ENCODE measurements at places on chromosomes 5 and 9.

DNA sequence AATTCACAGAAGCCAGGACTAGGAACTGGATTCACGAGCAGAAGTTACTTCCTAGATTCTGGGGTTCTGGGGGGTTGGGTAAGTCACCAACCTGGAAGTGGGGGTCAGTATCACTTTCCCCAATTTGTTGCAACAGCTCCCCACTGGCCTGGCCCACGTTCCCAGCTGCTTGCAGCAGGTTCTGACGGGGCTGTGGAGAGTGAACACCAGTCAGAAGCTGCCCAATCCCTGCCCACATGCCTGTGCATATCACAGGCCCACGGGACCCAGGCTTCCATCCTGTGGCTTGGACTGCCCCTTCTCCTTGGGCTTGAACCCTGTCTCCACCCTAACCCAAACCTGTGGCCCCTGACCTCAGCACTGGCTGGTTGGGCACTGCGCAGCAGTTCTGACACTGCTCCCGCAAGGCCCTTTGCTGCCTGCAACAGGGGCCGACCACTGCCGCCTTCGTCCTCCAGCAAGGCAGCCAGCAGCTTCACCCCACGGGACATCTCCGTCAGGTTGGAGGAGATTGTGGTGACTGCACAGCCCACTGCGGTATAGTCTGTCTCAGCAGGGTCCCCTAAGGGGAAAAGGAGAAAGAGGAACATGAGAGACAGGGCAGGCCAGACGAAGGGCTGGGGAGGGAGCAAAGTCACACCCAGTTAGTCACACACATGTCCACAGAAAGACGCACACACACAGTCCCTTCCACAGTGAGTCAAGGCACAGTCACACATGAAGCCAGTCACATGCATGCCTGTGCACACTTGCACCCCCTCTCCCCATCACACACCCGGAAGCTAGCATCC is 13.1 kb downstream of the TLN1 start:
- no peak for DNase-seq

DNA sequence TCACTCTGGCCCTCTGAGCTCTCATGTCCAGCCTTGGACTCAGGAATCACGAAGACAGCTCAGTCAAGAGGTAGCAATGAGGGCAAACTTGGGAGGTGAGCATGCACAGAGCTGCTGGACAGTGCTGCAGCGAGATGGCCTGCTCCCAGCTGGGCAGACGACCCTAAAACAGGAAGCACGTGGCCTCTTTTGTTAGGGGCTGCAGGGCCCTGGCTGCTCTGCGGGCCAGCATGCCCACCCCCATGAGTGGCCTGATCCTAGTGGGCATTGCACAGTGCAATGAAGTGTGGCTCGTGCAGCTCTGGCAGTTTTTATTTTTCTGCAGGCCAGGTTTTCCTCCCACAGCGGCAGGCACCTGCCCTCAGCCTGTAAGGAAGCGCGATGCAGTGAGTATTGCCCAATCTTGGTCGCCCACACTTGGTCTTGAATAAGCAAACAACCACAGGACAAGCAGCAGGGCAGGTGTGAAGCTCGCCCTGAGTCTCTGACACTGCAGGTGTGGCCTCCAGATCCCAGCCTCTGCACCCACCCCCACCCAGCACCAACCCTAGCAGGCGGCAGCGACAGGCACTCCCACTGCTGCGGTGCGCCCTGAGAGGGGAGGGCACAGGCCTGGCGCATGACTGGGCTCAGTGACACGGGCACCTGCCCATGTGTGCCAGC is 60.8 kb downstream of the SEMA4D start:
- DNase-seq: no peak

- no peak for DNase-seq
Measured at GRCh38 chr9:89023740-89024139, 32.5 kb downstream of the S1PR3 start.

DNA sequence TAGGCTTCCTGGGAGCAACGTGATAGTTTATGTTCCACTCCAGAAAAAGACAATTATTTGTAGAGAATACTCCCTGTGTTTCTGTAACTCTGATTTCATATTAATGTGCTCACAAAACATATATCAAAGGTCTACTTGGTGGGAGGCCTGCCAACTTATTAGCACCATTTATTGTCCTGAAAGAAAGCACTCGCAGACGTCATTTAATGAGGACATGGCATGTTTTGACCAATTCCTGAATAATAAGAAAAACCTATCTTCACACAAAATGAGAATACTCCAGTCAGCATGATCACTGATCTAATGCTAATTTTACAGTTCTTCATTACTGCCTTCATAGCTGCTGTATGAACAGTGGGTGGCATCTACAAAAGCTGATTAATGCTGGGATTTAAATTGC is 46.4 kb upstream of the RASEF start:
- no peak for DNase-seq

GRCh38 chr5:179265514-179266290 is 79.6 kb downstream of the ADAMTS2 start:
- DNase-seq: peak; percentile 99

GRCh38 chr5:111781200-111781599 is 24.2 kb upstream of the NREP start:
- DNase-seq: peak; percentile 50

DNA sequence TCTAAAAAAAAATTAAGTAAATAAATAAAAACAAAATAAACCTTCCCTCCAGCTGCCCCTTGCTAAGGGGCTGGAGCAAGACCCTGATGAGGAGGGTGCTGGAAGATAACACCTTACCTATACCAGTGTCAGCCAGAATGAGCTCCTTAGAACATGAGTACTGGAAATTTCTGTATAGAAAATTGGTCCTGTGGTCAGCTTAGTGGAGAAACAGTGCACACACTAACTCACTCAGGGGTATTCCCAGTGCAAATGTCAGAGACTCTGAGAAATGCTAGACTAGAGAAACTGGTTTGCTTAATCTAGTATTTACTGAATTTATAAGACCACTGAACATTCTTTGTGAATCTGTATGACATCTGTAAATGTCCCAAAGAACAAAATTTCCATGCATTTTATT is 62.1 kb upstream of the CTXN3 start:
- DNase-seq: no peak

DNA sequence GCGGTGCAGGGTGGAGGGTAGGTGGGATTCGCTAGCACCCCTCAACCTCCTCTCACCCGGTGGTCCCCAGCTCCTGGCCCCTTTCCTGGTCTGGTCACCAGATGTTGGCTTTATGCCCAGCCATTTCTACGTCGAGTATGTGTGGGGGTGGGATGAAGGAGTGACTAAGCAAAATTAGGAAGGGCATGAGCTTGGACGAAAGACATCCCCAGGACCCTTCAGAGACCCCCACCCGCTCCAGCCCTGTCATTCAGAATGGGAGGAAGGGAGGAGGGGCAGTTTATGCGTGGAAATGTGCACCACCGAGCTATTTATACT is 742 bp downstream of the BHMT2 start:
- DNase-seq: peak; percentile 50

DNA sequence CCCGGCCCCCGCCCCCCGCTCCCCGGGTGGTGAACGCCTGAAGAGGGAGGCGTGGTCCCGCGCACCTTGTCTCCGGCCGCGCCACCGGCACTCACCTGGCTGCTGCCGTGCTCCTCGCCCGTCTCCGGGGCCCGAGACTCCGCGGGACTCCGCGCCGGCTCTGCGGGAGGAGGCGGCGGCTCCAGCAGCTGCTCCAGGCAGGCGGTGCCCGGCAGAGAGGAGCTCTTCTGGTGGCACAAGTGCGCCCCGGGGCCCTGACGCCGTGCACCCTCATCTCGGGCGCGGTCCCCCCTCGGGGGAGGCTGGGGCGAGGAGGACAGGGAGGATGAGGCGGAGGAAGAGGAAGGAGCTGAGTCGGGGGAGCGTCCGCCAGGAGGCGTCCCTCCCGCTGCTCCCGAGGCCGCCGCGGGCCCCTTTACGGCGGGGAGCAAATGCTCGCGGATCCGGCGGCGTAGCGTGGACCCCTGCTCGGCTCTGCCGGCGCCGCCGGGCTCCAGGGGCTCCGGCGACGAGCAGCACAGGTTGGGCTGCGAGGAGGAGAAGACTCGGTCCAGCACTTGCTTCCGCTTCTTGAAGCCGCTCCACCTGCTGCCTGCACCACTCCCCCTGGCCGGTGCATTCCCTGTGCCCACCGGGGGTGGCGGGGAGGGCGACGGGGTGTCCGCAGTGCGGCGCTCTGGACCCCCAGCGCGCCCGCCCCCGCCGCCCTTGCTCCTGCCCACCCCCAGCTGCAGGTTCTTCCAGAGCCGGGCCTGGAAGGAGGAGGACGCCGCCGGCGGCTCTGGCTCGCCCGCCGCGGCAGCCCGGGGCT is 928 bp downstream of the MCTP1 start:
- peak; percentile 24 for DNase-seq
